Activated CD4-positive, alpha-beta T cell treated with anti-CD3 and anti-CD28 coated beads, Interleukin-2, amount 50 U/mL, for 4 hours (primary cell): ENCODE measurements at places on chromosomes 5 and 9.

GRCh38 chr9:137067860-137068538 lies 2.4 kb downstream of the SAPCD2 start:
- DNase-seq, result peak; percentile 84

GRCh38 chr9:108553111-108553635 lies 302.6 kb downstream of the ACTL7B start:
- no peak for DNase-seq

GRCh38 chr9:83011611-83012010 lies 51.3 kb downstream of the RASEF start:
- no peak for DNase-seq

GRCh38 chr5:74865804-74866595 lies at the start of gene FAM169A:
FAM169A (minus strand) TSS chr5:74866387; CDS start chr5:74841676, 24,711 bp downstream.
- peak; percentile 30 for DNase-seq

- DNase-seq, result no peak
Observed at GRCh38 chr9:95053611-95054570, 263.6 kb downstream of the FANCC start.

DNA sequence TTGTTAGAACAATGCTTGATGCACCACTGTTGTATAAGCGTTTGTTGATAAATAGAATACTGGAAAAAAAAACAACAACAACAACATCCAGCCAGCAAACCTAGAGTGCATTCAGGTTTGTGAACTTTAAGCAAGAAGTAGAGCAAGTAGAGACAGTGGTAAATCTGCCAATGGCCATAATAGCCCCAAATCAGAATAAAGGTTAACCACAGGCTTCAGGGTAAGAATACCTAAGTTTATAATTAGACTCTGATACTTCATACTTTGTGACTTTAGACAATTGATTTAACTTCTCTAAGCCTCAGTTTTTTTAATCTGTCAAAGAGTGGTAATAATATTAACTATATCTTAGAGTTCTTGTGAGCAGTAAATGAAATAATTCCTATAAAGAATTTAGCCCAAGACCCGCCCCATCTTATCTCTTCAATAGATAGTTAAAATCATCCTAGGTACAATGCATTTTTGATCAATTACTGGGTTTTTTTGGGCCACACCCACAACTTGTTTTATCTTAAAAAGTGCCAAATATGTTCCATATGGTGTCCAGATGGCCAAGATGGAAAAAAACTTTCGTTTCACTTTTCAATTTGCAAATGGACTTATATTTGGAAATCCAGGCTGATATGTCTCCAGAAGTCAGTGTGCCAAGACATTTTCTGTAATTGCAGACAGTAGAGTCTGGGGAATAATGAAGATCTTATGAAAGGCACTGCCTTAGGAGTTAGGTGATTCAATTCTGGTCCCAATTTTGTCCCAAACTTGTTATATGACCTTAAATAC lies 24.5 kb upstream of the DPYSL3 start:
- no peak for DNase-seq

DNA sequence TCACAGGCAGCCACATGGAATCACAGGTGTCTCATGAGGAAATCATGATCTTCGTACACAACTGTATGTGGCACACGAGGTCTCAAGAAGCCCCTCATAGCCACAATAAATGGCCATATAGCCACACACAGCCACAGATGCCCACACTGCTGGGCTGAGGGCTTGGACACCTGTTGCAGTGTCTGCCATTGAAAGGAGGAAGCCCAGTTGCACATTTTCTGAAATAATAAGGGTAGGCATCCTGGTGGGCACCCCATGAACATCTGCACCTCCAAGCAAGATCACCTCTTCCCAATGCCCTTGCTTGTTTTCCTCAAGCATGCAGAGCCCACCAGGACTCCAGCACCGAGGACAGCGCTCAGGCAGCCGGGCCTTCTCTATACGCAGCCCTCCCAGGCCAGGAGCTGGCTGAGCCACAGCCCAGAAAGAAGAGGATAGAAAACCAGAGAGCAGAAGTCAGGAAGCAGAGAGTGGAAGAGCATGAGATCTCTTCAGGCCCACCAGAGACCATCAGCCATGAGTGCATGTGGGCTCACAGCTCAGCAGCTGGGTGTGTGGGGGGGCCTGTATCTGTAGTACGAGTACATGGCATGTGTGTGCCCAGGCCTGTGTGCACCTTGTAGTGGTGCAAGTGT lies 1.0 kb upstream of the ACSL6 start:
- no peak for DNase-seq

DNA sequence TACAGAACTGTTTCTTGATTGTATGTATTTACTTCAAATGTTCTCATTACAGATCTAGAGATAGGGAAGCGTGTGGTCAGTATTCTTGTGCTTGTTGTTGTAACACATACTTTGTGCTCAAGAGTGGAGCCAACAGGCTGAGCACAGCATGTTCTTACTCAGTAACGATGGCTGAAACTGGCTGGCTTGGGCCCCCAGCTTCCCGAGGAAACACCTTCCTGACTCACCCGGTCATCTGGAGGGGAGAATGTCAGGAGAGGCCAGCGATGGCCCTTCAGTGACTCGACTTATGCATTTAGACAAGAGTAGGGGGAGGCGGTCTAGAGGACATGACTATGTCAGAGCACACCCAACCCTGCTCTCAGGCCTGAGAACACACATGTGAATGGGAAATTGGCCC lies 25.6 kb downstream of the ZNF474 start:
- DNase-seq, result no peak

- no peak for DNase-seq
Observed at GRCh38 chr5:66617226-66617861, 21.2 kb downstream of the MAST4 start.

DNA sequence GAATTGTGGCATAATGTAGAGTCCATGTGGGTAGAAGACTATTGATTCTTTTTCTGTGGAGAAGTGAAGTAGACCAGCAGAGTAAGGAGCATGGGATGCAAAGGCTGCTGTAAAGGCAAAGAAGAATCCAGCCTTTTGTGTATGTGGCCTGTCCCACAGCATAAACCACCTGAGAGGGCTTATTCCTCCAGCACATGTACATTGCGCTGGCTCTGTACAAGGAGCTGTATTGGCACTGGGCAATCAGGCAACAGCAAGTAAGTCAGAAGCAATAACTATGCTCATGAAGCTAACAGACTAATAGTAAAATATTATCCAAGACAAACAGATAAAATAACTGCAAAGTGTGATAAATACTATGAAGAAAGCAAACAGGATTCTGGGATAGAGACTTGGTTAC lies 86.2 kb downstream of the LURAP1L start:
- no peak for DNase-seq

DNA sequence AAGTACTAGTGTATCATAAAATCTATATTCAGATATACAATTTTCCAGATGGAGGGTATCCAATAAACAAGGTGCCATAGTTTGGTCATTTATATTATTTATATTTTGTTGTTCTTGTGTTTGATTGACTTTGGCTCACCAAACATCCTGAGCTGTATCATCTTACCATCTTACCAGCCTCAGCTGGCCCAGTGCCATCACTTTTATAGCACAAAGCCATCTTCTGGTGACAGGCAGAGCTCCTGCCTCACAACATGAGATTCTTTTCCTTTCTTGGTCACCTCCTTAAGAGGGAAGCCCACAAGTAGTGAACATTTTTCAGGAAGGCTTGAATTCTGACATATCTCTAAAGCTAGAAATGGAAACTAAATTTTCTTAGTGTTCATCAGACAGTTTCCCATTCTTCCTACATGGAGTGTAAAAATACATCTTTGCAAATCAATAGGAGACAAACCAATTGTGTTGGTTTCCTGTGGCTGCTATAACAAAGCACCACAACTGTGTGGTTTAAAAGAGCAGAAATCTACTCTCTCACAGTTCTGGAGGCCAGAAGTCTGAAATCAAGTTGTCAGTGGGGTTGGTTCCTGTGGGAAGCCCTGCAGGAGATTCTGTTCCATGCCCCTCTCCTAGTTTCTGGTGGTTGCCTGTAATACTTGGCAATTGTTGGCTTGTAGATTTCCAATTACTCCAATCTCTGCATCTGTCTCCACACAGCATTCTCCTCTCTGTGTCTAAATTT lies 341.8 kb downstream of the MAN2A1 start:
- no peak for DNase-seq

DNA sequence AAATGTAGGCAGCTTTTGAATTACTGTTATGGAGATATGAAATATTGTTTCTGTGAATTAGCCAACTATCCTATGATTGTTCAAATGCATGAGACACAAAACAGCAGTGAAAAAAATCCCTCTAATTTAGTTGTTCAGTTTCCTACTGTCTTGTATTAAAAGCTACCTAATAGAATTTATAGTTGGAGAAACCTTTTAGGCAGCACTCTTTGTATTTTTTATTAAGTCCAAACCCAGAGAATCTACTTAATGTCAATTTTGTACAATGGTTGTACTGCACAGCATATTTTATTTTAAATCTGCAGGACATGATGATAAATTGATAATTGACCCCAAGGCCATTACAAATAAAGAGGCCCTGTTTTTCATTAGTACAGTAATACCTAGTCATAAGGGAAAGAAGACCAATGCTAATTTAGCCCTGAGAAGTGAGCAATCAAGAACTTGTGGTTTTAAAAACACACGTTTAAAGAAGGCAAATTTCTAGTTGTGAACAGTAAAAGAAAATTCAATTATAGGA lies 607.5 kb downstream of the ISL1 start:
- DNase-seq, result no peak
